Stimulated activated CD4-positive, alpha-beta T cell treated with anti-CD3 and anti-CD28 coated beads, TNF-alpha, amount 100 ng/mL, for 48 hours (primary cell): ENCODE measurements at places on chromosomes 1 and 21.

GRCh38 chr1:9292361-9293240, at the start of gene SPSB1:
Gene SPSB1, plus strand, starts transcription at chr1:9292894. Its CDS starts 62,998 bp downstream, at chr1:9355892.
- DNase-seq, result no peak

DNA sequence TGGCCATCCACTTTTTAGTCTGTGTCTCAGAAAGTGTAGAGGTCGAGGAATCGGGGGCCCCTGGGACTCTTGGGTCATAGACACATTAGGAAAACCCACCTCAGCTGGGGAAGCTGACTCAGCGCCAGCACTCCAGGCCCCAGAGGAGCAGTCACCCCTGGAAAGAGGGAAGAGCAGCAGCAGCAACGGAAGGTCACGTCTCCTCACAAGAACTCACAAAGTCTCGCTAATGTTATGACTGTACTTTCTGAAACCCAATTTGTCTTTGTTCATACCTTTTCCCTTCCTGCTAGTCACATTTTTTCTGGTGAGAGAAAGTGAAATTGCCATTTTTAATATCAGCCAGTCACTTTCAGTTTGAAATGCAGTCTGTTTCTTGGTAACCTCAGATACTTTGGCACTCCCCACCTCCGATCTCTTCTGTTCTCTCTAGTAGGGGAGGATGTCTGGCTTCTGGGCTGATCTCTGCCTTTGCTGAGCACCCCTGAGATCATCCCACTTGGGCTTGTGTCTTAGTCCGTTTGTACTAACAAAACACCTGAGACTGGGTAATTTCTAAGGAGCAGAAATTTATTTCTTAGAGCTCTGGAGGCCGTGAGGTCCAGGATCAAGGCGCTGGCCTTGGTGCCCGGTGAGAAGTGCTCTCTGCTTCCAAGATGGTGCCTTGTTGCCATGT, 6.0 kb upstream of the NLRP3 start:
- DNase-seq, result peak; percentile 30

- DNase-seq, result peak; percentile 62
These were observed 5.5 kb downstream of the TNFRSF25 start for GRCh38 chr1:6460301-6461050.

DNA sequence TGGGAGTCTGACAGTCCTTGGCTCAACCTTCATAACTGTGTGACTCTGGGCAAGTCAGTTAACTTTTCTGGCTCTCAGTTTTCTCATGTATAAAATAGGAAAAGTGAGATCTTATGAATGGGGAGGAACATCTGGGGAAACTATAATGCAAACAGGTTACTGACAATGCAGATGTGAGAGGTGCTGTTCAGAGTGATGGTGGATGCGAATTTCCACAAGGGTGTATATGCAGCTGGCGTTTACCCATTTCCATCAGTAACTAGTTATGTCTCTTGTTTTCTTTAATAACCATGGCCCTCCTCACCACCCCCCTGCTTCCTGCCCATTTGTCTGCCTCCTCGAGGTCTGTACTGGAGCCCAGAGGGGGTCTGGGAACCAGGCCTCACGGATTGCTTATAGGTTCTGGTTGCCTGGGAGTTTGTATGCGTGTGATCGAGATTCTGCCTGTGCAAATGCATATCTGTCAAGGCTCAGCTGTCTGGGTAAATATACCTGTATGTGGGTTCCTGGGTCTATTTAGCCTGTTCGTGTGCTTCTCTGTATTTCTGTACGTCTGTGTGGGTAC, 44.4 kb downstream of the AHDC1 start:
- DNase-seq, result no peak

DNA sequence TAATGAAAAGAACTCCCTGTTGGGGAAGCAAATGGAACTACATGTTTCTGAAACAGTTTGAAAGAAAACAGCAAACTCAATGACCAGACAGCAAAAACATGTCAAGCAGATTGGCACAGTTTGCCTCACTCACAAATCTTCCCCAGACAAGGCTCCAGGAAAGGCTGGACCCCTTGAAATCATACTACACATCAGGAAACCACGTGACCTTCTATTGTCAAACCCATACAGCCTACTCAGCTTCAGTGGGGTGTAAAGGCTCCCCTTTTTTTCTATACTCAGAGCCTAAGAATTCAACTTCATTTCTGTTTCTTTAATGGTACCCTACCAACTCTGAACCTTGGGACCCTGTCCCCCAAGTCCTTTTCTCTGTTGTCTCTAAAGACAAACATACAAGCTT, 15.7 kb upstream of the CTTNBP2NL start:
- DNase-seq, result no peak
